Common myeloid progenitor, CD34-positive (primary cell): ENCODE measurements at places on chromosomes 13 and 19.

GRCh38 chr13:42075517-42075916 lies 27.1 kb downstream of the DGKH start:
- no peak for DNase-seq
- no peaks in the 10 kb centered on the region for H3K4me1 ChIP-seq
- H3K4me3 ChIP-seq = no peak overlapping the region
- H3K36me3 ChIP-seq = no peaks in the 10 kb centered on the region
- H3K27ac ChIP-seq = no peak overlapping the region

DNA sequence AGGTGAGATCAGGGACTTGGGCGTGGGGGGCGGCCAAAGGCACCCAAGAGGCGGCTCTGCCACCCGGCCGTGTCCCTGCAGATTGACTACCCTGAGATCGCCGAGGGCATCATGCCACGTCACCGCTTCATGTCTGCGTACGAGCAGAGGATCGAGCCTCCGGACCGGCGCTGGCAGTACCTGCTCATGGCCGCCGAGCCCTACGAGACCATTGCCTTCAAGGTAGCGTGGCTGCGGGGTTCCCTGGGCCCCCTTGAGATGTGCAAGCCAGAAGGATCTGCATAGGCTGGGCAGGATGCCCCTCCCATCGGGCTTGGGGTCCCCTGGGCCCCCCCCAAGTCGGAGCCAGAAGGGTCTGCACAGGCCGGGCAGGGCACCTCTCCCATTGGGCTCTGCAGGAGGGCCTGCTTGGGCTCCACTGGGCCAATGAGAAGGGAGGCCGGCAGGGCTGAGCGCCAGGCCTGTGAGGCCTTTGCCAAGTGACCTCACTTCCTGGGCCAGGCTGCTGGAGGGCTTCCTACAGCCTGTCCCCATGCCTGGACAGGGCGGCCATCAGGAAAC lies 2.2 kb upstream of the AMH start:
- H3K36me3 ChIP-seq = peaks cover 30% of the 10 kb centered on the region
- DNase-seq = no peak
- peaks cover 31% of the 10 kb centered on the region for H3K27me3 ChIP-seq

DNA sequence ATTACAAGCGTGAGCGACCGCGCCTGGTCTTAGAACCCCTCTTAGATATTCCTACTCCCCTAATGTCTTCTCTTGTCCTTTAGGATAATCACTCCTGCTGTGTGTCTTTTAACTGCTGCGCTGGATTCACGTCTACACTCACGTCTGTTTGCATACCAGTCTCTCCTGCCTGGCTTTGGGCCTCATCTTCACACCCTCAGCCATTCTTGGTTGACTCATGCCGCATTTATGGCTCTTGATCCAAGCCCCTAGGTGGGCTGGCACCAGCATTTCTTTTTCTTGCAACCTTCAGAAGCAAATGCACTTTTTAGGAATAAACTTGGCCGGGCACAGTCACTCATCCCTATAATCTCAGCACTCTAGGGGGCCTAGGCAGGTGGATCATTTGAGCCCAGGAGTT lies 22.7 kb downstream of the MYO9B start:
- no peak for DNase-seq
- no peak overlapping the region for H3K4me3 ChIP-seq
- no peaks in the 10 kb centered on the region for H3K4me1 ChIP-seq
- no peak overlapping the region for H3K27ac ChIP-seq

- peaks cover 2% of the 10 kb centered on the region for H3K36me3 ChIP-seq
- no peak overlapping the region for H3K4me3 ChIP-seq
- H3K4me1 ChIP-seq = peaks cover 26% of the 10 kb centered on the region
Observed at GRCh38 chr13:51644654-51645053, 60.4 kb downstream of the WDFY2 start.

GRCh38 chr19:13137290-13137794 lies 12.8 kb downstream of the STX10 start:
- H3K36me3 ChIP-seq = peaks cover 51% of the 10 kb centered on the region
- no peaks in the 10 kb centered on the region for H3K27me3 ChIP-seq
- no peak for DNase-seq
- H3K27ac ChIP-seq = no peak overlapping the region

- peak; percentile 15 for DNase-seq
- no peaks in the 10 kb centered on the region for H3K36me3 ChIP-seq
- no peak overlapping the region for H3K4me3 ChIP-seq
- no peak overlapping the region for H3K27ac ChIP-seq
- H3K27me3 ChIP-seq = no peaks in the 10 kb centered on the region
Observed at GRCh38 chr19:7850000-7850813, 20.2 kb downstream of the EVI5L start.

- H3K27ac ChIP-seq = no peak overlapping the region
- no peak for DNase-seq
- H3K36me3 ChIP-seq = peaks cover 74% of the 10 kb centered on the region
- H3K27me3 ChIP-seq = no peaks in the 10 kb centered on the region
- H3K4me3 ChIP-seq = no peak overlapping the region
Observed at GRCh38 chr19:35008891-35009341, 8.8 kb downstream of the GRAMD1A start.

DNA sequence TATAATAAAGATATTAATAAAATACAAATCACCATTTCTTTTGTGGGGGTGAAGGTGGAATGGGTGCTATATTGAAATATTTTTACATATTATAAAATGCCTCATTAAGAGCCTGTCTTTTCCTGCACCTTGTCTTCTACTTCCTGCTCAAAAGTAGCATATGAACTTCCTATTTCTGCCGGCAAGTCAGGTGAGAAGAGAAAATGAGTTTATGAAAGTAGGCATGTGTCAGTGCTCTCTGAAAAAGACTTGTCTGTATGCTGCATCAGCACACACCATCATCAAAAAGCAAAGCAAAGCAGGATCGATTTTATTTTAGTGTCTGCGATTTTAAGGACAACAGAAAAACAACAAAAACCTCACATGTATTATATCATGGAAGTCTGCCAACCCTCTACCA lies 114.2 kb downstream of the RAP2A start:
- no peaks in the 10 kb centered on the region for H3K27me3 ChIP-seq
- DNase-seq = no peak
- H3K27ac ChIP-seq = no peak overlapping the region
- no peaks in the 10 kb centered on the region for H3K4me1 ChIP-seq
- H3K4me3 ChIP-seq = no peak overlapping the region

GRCh38 chr13:39773833-39774232 lies 118.4 kb downstream of the COG6 start:
- H3K36me3 ChIP-seq = no peaks in the 10 kb centered on the region
- no peaks in the 10 kb centered on the region for H3K4me1 ChIP-seq
- no peak for DNase-seq

DNA sequence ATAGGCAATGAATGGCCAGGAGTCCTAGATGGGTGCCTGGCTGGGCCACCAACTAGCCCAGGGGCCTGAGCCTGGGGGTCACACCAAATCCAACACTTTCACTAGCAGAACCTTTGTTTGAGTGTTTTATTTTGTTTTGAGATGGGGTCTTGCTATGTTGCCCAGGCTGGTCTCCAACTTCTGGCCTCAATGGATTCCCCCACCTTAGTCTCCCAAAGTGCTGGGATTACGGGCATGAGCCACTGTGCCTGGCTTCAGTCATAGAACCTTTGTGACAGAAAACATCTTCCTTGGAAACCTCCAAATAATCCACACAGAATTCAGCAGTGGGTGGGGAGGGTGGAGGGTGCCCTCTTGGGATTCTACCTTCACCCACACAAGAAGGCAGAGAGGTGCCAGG lies 6.1 kb downstream of the PRKACA start:
- no peak for DNase-seq
- peaks cover 10% of the 10 kb centered on the region for H3K4me1 ChIP-seq
- no peak overlapping the region for H3K27ac ChIP-seq
- H3K4me3 ChIP-seq = no peak overlapping the region
- H3K27me3 ChIP-seq = no peaks in the 10 kb centered on the region
- peaks cover 6% of the 10 kb centered on the region for H3K36me3 ChIP-seq

DNA sequence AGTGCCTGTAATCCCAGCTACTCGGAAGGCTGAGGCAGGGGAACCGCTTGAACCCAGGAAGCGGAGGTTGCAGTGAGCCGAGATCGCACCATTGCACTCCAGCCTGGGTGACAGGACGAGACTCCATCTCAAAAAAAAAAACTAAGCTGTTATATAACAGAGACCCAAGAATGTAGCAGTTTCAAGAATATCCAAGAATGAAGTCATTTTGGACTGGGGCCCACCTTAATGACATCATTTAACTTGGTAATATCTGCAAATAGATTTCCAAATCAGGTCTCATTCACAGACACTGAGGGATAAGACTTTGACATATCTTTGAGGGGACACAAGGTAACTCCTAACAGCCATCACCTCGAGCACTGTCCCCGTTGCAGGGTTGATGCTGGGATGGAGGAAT lies 36.5 kb upstream of the MRI1 start:
- no peak overlapping the region for H3K27ac ChIP-seq
- DNase-seq = no peak
- H3K4me3 ChIP-seq = no peak overlapping the region
- peaks cover 28% of the 10 kb centered on the region for H3K4me1 ChIP-seq
- no peaks in the 10 kb centered on the region for H3K36me3 ChIP-seq

GRCh38 chr13:46168341-46168740 lies 13.6 kb downstream of the LCP1 start:
- H3K4me1 ChIP-seq = peaks cover 58% of the 10 kb centered on the region
- H3K4me3 ChIP-seq = no peak overlapping the region
- no peaks in the 10 kb centered on the region for H3K27me3 ChIP-seq
- H3K27ac ChIP-seq = peak overlapping the region; percentile 3
- DNase-seq = peak; percentile 66
- peaks cover 47% of the 10 kb centered on the region for H3K36me3 ChIP-seq

- DNase-seq = no peak
- no peak overlapping the region for H3K4me3 ChIP-seq
- H3K36me3 ChIP-seq = no peaks in the 10 kb centered on the region
- H3K27ac ChIP-seq = no peak overlapping the region
Observed at GRCh38 chr13:66940113-66940512, 290.0 kb downstream of the PCDH9 start.

DNA sequence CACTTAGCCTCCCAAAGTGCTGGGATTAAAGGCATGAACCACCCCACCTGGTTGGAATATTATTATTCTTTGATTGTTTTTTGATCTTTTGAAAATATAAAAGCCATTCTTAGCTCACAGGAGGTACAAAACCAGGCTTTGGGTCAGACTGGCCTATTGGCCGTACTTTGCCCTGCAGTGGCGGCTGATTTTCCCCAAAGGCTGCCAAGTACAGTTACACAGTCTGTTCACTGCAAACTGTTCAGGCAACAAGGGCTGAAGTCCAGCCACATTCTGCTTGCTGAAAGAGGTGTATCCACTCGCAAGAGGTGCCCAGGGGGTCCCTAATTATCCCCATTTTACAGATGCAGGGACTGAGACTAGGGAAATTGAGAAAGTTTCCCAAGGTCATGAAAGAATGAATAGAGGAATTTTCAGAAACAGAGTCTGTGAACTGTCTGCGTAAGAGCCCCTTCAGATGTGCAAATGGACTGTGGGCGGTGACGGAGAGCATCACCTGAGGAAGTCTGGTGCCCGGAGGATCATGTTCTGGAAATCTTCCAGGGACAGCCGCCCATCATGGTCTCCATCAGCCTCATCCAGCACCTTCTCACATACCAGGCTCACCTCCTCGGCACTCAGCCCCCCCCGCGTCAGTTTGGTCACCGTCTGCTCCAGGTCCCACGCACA lies 9.0 kb downstream of the CIB3 start:
- H3K36me3 ChIP-seq = no peaks in the 10 kb centered on the region
- H3K4me3 ChIP-seq = no peak overlapping the region
- H3K27ac ChIP-seq = no peak overlapping the region
- no peaks in the 10 kb centered on the region for H3K27me3 ChIP-seq
- H3K4me1 ChIP-seq = peaks cover 19% of the 10 kb centered on the region

GRCh38 chr19:33778089-33778791 lies 18.4 kb upstream of the KCTD15 start:
- H3K4me1 ChIP-seq = no peaks in the 10 kb centered on the region
- peaks cover 5% of the 10 kb centered on the region for H3K27me3 ChIP-seq
- H3K4me3 ChIP-seq = no peak overlapping the region
- H3K27ac ChIP-seq = no peak overlapping the region

- no peak overlapping the region for H3K27ac ChIP-seq
- H3K27me3 ChIP-seq = no peaks in the 10 kb centered on the region
- H3K36me3 ChIP-seq = no peaks in the 10 kb centered on the region
- no peak for DNase-seq
- H3K4me1 ChIP-seq = no peaks in the 10 kb centered on the region
Observed at GRCh38 chr19:48302600-48302959, 22.8 kb upstream of the EMP3 start.

DNA sequence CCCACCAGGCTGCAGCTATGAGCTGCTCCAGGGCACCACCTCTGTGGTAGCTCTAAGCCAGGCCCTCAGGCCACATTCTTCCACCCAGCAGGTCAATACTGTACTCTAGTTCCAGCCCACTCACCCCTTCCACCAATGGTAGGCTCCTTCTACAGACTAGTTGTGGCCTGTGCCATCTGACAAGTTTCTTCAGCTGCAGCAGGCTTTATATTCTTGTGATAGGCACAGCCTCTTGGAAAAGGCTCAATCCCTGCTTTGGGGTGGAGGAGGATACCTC lies 8.5 kb downstream of the MICU2 start:
- H3K4me3 ChIP-seq = no peak overlapping the region
- DNase-seq = no peak
- no peak overlapping the region for H3K27ac ChIP-seq
- H3K27me3 ChIP-seq = no peaks in the 10 kb centered on the region
- H3K36me3 ChIP-seq = no peaks in the 10 kb centered on the region

GRCh38 chr13:95535243-95535642 lies 17.3 kb upstream of the CLDN10 start:
- H3K27ac ChIP-seq = no peak overlapping the region
- no peak overlapping the region for H3K4me3 ChIP-seq
- no peaks in the 10 kb centered on the region for H3K36me3 ChIP-seq
- DNase-seq = peak; percentile 51
- no peaks in the 10 kb centered on the region for H3K27me3 ChIP-seq
- H3K4me1 ChIP-seq = peaks cover 3% of the 10 kb centered on the region

GRCh38 chr13:71079638-71080037 lies 787.4 kb downstream of the DACH1 start:
- DNase-seq = no peak
- H3K36me3 ChIP-seq = no peaks in the 10 kb centered on the region
- no peaks in the 10 kb centered on the region for H3K27me3 ChIP-seq
- no peak overlapping the region for H3K27ac ChIP-seq
- no peak overlapping the region for H3K4me3 ChIP-seq

DNA sequence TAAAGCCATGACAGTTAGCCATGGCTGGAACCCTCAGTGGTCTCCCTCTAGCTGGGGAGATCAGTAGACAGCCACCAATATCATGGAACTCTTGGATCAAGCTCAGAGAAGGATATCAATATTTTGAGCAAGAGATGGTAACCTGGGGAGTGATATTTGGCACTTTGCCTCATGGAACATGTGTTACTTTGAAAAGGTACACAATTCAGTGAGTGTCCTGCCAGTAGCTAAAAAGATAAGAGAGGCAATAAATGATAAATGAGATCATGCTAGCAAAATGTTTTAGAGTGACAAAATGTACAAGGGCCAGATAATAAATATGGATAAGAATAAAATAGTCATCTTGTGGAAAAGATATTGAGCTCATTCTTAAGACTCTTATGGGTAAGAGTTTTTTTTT lies 1618.7 kb downstream of the OLFM4 start:
- H3K27me3 ChIP-seq = no peaks in the 10 kb centered on the region
- no peak overlapping the region for H3K4me3 ChIP-seq
- H3K4me1 ChIP-seq = no peaks in the 10 kb centered on the region
